ENCODE measurements at places on chromosomes 3 and 15.

- DNase-seq = no peak
Measured at GRCh38 chr3:40124918-40125317, 184.6 kb upstream of the EIF1B start.

- DNase-seq = no peak
Measured at GRCh38 chr3:172151651-172152649, 112.6 kb downstream of the FNDC3B start.

GRCh38 chr3:109687626-109688025, 350.3 kb upstream of the DPPA4 start:
- no peak for DNase-seq

DNA sequence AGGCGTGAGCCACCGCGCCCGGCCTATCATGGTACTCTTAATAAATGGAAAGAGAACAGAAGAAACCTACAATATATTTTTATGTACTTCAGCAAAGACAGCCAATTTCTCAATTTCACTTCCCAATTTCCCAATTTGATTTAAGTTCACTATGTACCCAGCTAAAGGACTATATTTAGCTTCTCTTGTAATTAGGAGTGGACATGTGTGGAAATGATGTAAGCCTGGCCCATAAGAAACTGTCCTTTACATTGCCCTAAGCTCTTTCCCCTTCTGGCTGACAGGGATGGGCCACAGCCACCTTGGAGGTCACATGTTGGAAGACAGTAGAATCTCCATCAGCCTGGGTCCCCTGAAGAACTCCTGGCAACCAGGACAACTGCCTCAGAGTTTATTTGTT, 6.2 kb downstream of the TMEM39A start:
- no peak for DNase-seq

DNA sequence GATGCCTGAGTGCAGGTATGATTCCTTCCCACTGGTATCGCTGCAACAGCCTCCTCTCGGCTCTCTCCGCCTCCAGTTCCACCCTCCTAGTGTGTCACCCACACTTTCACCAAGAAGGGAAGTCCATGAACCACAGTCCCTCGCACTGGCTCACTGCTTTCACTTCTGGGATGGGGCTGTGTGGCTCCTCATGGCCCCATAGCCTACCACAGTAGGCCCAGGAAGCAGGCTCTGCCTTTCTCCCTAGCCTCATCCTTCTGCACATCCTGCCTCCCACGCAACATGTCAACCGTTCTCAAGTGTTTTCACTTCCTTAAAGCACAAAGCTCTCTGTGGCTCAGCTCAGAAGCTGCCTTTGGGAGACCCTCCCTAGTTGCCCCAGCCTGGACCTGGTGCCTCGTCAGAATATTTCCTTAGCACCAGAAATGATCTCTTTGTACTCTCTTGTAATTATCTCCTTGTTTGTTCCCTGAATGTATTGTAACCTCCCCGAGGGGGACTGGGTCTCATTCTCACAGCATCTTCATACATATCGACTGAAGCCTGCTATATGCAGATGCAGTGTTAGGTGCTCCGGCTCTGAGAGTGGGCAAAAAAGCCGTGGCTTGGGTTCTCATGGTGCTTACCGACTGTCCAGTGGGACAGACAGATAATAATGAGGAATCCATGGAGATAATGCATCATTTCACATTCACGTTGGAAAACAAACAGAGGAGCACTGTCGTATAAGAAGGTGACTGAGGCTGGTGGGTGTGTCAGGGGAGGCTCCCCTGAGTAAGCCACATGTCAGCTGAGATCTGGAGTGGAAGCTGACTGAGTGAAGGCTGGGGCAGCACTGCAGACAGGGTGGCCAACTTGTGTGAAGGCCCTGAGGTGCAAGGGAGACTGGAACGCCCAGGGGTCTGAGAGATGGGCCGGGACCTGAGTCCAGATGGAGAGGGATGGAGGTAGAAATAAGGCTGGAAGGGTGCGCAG, 107.1 kb downstream of the DGKG start:
- DNase-seq = no peak

- no peak for DNase-seq
Measured at GRCh38 chr15:34011481-34011880, 27.5 kb downstream of the AVEN start.

GRCh38 chr3:122674339-122674738, 6.3 kb upstream of the PARP14 start:
- DNase-seq = no peak

GRCh38 chr3:194312743-194313281, 38.3 kb downstream of the CPN2 start:
- DNase-seq = no peak

- DNase-seq = no peak
Measured at GRCh38 chr3:27718459-27718858, 3.7 kb downstream of the EOMES start.

DNA sequence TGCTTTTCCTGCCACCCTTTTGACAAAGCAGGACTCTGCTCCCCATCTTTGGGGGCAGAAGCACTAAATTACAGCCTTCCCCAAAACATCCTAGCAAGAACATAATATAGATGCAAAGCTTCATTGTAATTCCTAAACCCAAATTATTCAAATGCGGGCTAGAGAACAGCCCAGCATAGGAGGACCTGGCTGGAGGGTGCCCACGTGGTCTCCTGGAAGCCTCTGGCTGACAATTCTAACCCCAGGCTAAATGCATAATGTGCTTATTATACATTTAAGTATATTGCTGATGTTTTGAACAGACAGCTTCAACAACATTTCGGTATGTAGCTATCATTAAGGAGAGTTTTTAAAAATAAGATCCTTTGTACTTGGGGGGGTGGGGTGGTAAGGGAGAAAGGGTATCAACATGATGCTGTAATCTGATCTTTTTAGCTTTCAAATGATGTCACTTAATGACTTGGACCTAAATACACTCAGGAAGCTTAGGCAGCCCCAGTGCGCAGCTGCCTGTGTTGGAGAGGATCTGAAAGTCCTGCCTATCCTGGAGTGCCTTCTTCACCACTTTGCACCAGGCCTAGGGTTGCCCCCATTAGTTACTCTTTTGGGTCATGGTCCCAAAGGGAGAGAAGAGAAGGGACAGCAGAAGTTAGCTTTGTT, 57.2 kb upstream of the USP3 start:
- DNase-seq = no peak

DNA sequence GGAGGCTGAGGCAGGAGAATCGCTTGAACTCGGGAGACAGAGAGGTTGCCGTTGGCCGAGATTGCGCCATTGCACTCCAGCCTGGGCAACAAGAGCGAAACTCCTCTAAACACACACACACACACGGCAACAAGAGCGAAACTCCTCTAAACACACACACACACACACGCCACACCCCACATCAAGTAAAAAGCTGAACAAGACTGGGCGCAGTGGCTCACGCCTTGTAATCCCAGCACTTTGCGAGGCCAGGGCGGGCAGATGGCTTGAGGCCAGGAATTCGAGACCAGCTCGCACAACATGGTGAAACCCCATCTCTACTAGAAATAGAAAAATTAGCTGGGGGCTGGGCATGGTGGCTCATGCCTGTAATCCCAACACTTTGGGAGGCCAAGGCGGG, 49.0 kb downstream of the HOMER2 start:
- DNase-seq = no peak

DNA sequence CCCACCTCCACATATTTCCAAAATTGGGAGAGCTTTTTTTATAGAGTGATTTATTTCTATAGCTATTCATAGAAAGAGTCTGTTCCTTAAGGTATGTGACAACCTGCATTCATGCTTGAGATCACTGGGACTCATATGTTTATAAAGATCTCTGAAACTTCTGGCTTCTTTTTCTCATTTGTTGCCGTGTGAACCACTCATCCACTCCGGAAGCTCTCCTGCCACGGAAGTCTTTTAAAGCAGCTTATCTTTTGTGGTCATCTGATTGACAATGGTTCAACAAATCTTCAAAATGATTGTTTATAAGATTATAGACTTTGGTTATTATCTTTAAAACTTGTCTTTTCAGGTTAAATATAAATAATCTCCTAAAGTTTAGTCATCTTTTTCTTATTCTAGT, 260.5 kb downstream of the C3orf38 start:
- no peak for DNase-seq

All from hematopoietic multipotent progenitor cell treated with erythropoietin and hydrocortisone succinate and interleukin-3 and kit ligand, for 15 days (in vitro differentiated cells).